ENCODE measurements at places on chromosomes 7 and 10.

- no peak for DNase-seq
These were observed 31.1 kb upstream of the TOMM7 start for GRCh38 chr7:22853674-22854157.

- no peak for DNase-seq
These were observed 548.0 kb downstream of the TCERG1L start for GRCh38 chr10:130763491-130763890.

- no peak for DNase-seq
These were observed 944.7 kb downstream of the SORCS3 start for GRCh38 chr10:105585753-105586152.

GRCh38 chr7:94510582-94511496 is 1.2 kb downstream of the CASD1 start:
- no peak for DNase-seq

- no peak for DNase-seq
These were observed 9.2 kb upstream of the LRRN3 start for GRCh38 chr7:111081546-111082267.

DNA sequence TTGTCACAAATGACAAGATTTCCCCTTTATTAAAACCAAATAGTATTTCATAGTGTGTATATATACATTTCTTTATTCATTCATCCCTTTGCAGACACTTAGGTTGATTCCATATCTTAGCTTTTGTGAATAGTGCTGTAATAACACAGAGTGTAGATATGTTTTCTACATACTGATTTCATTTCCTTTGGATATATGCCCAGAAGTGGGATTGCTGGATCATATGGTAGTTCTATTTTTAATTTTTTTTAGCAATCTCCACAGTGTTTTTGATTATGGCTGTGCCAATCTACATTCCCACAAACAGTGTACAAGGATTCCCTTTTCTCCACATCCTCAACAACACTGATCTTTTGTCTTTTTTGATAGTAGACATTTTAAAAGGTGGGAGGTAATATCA is 46.4 kb downstream of the CSTF2T start:
- no peak for DNase-seq

DNA sequence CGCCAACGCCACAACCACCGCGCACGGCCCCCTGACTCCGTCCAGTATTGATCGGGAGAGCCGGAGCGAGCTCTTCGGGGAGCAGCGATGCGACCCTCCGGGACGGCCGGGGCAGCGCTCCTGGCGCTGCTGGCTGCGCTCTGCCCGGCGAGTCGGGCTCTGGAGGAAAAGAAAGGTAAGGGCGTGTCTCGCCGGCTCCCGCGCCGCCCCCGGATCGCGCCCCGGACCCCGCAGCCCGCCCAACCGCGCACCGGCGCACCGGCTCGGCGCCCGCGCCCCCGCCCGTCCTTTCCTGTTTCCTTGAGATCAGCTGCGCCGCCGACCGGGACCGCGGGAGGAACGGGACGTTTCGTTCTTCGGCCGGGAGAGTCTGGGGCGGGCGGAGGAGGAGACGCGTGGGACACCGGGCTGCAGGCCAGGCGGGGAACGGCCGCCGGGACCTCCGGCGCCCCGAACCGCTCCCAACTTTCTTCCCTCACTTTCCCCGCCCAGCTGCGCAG is 424 bp downstream of the EGFR start:
- DNase-seq: no peak

GRCh38 chr10:131215776-131216175 is 95.7 kb downstream of the TCERG1L start:
- no peak for DNase-seq

- DNase-seq: no peak
These were observed 6.2 kb upstream of the USP54 start for GRCh38 chr10:73597346-73597745.

DNA sequence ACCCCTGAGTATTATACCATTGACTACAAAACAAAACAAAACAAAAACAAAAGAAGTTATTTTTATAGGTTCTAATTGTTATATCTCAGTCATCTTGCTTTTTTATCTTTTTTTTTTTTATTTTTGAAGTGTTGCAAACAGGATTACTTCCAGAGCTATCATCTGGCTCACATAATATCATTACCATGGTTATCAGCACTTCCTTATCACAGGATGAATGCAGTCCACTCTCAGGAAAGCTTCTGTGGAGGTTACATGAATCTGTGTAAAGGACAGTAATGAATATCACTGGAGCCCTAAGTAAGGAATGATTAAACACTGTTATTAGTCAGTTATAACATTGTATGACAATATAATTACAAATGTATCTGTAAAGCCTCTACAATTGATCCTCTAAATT is 451.5 kb downstream of the PLXDC2 start:
- DNase-seq: no peak

DNA sequence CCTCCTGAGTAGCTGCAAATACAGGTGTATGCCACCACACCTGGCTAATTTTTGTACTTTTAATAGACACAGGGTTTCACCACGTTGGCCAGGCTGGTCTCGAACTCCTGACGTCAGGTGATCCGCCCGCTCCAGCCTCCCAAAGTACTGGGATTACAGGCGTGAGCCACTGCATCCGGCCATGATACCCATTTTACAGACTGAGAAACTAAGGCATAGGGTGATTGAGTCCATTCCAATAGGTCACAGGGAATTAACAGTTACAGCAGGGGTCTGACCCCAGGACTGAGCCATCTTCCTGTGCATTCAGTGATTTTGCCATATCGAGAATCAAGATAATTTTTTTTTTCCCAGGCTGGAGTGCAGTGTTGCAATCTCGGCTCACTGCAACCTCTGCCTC is 12.3 kb upstream of the CTBP2 start:
- DNase-seq: no peak

- DNase-seq: no peak
These were observed 61.5 kb downstream of the IQUB start for GRCh38 chr7:123472750-123473445.

GRCh38 chr10:121411004-121411403 is 187.2 kb downstream of the FGFR2 start:
- DNase-seq: no peak

DNA sequence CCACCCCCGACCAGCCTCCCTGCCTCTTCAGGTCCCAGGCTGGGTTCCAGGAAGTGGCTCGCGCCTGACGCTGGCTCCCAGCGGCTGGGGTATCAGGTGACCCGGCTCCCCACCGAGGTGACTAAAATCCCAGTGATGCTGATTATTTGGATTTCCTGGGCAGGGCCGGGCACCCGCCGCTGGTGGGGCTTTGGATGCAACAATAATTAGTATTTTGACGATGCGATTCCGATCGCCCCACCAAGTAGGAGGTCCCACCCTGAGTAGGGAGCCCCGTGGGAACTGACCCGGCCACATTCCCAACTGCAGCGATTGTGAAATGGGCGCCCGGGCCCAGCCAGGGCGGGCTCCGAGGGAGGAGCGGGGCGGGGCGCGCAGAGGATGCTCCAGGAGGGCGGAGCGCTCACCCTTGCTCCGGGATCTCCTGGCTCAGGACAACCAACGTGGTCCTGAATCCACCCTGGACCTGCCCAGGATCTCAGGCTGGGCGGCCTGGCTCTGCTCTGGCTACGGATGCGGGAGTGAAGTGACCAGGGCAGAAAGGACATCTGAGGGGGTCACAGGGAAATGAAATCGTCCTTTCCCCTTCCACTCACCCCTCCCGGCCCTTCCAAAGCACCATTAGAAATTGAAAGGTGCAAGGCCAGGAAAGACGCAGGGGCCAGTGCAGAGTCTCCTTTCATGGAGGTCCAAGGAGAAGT is 32.6 kb downstream of the DUSP5 start:
- DNase-seq: no peak

DNA sequence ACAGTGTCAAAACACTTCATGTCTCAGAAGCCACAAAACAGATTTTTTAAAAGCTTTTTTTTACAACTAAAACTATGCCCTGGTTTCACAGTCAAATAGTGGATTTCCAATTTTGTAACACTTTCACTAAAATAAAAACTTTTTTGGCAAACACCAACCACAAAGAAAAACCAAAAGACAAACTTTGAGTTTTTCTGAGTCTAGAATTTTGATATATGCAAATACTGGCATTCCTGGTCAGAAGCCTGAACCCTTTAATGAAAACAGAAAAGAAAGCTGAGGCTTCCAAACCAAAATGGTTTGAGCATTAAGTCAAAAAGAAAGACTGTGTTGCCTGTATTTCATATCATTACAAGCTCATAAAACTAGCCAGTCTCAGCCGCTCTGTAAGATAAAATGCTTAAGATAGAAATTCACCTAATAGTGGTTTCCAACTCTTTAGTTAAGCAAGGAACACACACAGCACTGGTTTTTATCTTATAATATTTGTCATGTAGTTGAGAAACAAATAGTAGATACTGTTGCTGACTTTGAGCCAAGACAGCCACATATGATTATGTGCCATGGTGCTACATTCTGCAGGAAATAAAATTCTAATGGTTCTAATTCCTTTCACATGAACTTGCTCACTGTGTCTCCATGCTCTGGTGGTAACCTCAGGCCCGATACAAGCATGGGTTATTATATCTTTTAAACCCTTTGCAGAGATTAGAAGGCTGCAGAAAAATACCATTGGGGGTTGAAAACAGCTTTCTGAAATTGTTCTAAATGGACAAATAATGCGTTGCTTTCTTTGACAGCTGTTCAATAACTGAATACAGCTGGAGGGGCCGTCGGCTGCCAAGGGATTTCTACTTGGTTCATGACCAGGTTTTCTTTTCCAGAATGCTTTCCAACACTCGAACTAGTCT is 49.4 kb downstream of the FAM171A1 start:
- DNase-seq: no peak

- no peak for DNase-seq
These were observed 6.8 kb downstream of the MYO1G start for GRCh38 chr7:44971902-44972441.

GRCh38 chr10:35133586-35133985 is 6.9 kb downstream of the CREM start:
- DNase-seq: no peak

DNA sequence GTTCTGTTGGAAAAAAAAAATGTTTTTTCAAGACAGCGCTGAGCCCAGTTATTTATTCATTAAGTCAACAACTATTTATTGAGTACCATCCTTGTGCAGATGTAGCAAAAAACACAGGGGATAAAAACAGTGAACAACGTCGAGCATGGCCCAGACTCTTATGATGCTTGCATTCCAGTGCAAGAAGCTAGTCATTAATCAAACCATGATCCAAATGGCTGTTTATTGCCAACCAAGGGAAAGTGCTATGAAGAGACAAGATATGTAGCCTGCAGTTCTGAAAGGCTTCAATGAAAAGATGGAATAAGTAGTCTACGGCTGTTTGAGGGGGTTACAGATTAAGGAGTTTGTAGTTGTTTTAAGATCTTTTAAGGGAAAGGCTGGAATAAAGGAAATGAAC is 262.3 kb downstream of the NEBL start:
- DNase-seq: no peak

GRCh38 chr7:129530795-129531391 is 28.6 kb downstream of the SMKR1 start:
- no peak for DNase-seq

DNA sequence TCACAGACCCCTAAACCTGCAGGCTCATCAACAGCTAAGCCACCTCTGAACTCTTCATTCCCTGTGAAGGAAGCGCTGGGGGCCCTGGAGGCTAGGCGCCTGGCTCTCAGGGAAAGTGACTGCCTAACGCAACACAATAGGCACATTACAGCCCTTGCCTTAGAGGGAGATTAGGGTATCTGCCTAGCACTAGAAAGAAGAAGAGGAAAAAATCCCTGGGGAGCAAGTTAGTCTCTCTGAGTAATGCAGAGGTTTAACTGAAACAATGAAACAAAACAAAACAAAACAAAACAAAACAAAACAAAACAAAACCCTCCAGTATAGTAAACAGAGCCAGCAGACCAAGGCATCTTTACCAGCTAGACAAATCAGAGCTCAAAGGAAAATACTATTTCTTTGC is 2.6 kb downstream of the ZNF777 start:
- DNase-seq: no peak
